ENCODE measurements at places on chromosomes 6 and 20.
A peak's percentile ranks its signal among the peaks of the same experiment; 100 is the strongest.

DNA sequence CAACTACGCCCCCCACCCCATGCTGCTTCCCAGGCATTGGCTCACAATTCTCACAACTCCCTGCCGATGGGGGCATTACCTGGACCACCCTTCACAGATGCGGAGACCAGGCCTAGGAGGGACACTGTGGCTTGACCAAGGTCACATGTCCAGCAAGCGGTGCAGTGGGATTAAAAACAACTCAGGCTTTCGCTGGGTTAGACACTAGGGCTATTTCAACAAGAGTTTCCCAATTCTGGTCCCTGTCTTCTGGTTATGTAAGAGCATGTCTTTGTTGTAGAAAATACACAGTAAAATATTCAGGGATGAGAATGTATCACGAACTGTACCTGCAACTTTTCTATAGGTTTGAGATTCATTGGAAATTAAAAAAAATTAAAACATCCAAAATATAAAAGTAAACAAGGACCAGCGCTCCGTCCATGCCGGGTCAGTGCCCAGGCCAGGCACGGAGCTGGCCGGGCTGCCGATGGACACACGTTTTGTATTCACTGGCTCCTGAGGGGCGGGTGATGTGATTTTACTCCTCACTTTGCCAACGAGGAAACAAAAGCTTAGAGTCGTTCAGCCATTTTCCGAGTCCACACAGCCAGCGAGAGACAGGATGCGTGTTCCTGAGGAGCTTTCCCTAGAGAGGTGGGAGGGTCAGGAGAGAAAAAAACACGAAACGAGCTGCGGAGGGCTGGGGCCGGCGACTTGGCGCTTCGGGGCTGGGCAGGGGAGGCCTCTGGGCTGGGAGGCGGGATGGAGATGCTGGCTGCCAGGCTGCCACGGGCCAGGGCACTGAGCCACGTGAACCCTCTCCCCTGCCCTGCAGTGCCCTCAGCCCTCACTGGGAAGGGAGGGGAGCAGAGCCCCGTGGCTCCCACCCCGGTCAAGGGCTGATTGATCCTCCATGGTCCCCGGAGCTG is 17.1 kb upstream of the VSTM2L start:
- DNase-seq, result no peak

DNA sequence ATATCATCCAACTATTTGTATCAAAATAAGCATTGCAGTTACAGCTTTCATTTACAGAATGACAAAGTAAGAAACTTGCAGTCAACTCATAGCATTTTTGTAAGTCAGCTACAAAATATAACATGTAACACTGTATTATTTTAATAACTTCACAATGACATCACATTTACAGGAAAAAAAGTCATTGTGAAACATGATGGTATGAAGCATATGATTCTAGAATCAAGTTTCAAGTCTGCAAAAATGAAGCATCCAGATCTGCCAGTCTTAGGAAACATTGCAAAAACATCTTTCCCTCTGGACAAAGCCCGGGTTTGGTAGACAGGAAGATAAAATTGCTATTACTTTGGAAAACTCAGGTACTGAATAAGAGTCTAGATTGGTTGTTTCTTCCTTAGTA is 263.9 kb upstream of the NT5E start:
- no peak for DNase-seq

DNA sequence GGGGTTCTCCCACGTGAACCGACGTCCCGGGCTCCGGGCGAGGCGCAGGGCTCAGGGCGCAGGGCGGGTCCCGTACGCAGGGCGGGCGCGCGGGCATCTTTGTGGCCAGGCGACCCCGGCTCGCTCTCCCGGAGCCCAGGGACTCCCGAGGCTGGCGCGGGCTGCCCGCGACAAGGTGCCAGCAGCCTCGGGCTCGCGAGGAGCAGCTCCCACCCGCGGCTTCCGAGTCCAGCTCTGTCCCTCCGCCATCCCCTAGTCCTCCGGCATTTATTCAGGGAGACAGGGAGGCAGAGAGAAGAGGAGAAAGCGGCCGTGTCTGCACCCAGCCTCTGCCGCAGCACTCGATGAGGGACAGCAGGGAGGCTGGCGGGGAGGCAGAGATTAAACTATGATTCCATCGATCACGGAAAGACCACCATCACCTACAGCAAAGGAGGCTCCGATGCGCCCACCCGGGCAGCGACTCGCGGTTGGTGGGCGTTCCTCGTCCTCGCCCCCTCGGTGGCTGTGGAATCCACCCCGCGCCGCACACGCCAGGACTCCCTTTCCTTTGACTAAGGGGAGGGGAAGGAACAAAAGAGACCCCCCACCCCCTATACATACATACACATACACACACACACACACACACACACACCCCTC is 1.1 kb downstream of the RGS17 start:
- no peak for DNase-seq

DNA sequence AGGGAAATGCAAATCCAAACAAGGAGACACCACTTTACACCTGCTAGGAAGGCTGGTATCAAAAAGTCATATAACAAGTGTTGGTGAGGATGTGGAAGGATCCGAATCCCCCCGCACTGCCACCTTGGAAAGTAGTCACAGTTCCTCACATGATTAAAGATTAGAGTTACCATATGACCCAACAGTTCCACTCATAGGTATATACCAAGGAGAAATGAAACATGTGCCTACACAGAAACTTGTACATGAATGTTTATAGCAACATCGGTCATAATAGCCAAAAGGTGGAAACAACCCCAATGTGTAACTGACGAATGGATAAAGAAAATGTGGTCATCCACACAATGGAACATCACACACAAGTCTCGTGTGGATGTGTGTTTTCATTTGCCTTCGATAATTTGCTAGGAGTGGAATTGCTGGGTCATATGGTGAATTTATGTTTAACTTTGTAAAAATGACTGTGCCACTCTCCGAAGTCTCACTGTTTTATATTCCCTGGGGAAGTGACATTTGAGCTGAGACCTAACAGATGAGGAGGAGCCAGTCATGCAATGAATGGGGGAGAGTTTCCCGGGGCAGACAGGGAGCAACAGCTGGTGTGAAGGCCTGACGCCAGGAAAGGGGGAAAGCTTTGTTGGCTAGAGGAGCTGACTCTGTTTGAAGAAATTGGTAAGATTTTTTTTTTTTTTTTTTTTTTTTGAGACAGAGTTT is 125.9 kb upstream of the MLN start:
- DNase-seq, result no peak

DNA sequence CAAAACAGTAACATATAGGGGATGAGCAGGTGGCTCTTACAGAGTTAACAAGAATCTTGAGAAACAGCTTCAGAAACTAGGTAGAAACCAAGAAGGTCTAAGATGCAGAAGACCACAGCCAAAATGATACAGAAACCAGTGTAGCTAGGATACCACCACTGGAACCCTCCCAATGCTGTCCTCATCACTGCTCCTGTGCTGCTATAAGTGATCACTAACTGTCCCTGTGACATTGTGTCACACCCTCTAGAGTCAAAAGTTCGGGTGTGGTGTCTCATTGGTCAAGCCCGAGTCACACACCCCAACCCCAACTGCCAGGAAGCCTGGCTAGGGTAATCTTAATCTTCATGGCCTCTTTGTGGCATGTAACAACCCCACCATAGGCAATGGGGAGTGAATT is 153.1 kb downstream of the RCAN2 start:
- no peak for DNase-seq

GRCh38 chr6:116649129-116649528 is 19.4 kb downstream of the ZUP1 start:
- no peak for DNase-seq

DNA sequence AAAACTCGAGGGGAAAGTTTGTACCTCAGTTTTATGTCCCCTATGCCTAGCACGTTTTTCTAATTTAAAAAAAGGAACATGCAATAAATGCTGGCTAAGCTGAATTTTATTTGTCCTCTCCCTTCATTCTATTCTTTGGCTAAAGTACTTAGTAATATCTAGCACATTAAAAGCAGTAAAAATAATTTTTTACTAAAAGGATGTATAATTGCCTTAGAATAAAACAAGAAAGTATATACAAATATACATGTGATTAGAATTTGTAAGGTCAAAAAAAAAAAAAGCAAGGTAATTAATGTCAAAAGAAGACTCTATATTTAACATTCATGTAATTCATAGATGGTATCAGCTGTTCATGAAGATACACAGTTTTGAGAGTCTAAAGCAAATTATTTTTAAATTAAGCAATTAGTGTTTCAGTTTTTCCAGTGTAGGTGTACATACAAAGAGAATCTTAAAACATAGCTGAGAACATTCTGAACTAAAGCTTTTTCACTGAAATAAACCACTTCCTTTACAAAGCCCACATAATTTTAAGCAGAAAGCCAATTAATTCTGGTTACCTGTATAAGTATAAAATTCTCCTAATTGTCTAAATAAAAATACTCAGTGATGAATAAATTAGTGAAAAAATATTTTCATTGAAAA is 32.4 kb downstream of the HBS1L start:
- DNase-seq, result no peak

GRCh38 chr20:37903317-37904007 is 535 bp downstream of the VSTM2L start:
- DNase-seq, result no peak

- no peak for DNase-seq
Measured at GRCh38 chr6:120141601-120142000, 792.0 kb upstream of the MAN1A1 start.

DNA sequence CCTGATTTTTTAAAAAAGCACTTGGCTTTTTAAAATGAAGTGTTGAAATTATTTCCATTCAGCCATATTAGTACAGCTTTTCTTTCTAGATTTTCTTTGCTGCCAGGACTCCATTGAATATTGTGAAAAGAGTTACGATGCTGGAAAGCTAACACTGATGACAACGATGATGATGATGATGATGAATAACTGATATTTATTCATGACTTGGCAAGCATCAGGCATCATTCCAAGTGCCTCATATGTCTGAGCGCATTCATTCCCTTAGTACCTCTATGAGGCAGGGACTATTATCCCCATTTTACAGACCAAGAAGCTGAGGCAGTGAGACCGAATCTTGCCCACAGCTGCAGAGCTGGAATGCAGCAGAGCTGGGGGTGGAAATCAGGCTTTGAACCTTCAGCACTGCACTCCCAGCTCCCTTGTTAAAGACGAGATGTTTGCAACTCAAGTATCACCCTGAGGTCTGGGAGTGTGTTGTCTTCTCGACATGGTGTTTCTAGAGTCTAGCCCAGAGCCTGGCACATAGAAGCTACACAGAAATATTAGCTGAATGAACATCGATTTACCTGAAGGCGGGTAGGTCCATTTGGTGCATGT is 85.5 kb upstream of the FRMD1 start:
- no peak for DNase-seq

GRCh38 chr6:112332274-112332673 is 14.9 kb upstream of the RFPL4B start:
- no peak for DNase-seq

- DNase-seq, result no peak
Measured at GRCh38 chr6:119313937-119314884, 35.4 kb downstream of the MAN1A1 start.

DNA sequence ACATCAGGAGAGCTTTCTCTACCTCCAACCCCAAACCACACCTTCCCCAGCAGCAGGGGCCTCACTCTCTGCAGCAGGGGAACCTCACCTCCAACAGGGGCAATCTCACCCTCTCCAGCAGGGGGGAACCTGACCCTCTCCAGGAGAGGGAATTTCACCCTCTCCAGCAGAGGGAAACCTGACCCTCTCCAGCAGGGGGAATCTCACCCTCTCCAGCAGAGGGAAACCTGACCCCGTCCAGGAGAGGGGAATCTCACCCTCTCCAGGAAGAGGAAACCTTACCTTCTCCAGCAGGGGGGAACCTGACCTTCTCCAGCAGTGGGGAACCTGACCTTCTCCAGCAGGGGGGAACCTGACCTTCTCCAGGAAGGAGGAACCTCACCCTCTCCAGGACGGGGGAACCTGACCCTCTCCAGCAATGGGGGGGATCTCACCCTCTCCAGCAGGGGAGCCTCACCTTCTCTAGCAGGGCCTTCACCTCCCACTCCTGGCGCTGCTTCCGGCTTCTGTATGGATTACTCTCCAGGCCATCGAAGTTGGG is 3.1 kb downstream of the B3GALT4 start:
- peak; percentile 74 for DNase-seq

DNA sequence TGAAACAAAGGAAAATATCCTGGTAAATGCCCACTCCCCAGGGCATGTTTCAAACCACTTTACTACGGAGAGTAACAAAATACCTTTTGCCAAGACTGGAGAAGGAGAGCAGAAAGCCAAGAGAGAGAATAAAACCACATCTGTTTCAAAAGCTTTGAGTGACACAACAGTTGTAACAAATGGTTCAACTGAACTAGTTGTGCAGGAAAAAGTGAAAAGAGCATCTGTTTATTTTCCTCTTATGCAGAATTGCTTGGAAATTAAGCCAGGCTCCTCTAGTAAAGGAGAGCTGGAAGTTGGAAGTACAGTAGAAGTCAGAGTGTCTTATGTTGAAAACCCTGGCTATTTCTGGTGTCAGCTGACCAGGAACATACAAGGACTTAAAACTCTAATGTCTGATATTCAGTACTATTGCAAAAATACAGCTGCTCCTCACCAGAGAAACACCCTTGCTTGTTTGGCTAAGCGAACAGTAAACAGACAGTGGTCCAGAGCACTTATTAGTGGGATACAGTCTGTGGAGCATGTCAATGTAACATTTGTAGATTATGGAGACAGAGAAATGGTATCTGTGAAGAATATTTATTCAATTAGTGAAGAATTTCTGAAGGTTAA is 2.6 kb downstream of the TDRD6 start:
- no peak for DNase-seq

GRCh38 chr6:37862430-37862829 is 42.9 kb downstream of the ZFAND3 start:
- no peak for DNase-seq

GRCh38 chr6:99282479-99283062 is 66.9 kb downstream of the FAXC start:
- peak; percentile 56 for DNase-seq

DNA sequence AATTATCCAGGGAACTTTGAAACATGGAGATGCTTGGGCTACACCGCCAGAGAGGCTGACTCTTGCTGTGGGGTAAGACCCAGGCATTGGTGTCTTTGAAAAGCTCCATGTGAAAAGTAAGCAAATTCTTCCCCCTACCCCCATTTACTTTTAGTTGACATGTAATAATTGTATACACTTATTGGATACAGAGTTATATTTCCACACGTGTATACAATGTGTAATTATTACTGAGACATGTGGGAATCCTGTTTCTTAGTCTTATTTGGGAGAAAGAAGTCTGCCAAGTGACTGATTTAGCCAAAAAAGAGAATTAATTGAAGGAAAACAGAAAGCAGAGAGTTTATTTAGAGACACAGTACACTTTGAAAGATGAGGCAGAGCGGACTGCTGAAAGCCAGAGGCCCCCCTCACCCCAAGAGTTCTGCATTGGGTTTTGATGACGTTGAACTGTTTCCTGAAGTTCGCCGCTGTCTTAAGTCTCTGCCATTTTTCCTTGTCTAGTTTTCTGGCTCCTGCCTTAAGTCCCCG is 193.8 kb downstream of the PACRG start:
- no peak for DNase-seq

Measured in Kasumi-1 (cell line).